NCI-H345 (cell line): ENCODE measurements at places on chromosomes 6 and 20.

DNA sequence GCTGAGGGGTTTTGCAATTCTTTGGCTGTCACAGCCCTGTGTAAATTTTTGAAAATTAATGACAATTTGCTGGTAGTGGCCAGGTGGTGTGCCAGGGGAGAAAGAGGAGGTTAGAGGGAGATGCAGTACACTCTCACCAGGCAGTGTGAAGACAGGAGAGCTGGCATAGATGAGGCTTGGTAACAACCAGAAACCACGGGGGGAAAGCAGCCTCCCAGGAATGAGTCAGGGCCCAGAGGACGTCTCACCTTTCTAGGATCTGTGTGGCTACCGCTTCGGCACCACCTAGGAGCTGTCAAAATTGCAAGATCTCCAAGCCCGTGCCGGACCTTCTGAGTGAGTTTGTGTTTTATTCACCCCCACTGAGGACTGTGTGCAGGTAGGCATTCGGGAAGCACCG lies 171.4 kb downstream of the PACRG start:
- DNase-seq = no peak

- DNase-seq = no peak
Observed at GRCh38 chr6:141153563-141153962, 979.2 kb upstream of the GJE1 start.

- DNase-seq = no peak
Observed at GRCh38 chr6:45946352-45946751, 69.3 kb downstream of the CLIC5 start.

DNA sequence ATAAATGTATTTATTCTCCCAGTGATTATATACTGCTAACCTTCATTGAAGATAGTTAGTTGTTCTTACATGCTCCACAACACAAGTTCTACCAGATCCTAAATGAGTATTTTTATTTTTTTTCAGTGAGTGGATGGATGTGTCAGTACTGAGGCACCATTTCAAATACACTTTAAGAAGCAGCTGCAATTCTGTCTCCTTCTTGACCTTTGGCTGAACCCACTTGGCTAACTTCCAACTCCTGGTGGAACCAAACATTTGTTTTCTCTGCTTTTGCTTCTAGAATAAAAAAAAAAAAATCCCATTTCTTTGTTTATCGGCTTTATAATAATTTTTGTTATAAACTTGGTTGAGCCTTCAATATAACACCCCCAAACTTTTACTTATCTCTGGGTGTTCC lies 458.3 kb upstream of the MAP3K7 start:
- no peak for DNase-seq

GRCh38 chr6:20936949-20937348 lies 402.7 kb downstream of the CDKAL1 start:
- no peak for DNase-seq

DNA sequence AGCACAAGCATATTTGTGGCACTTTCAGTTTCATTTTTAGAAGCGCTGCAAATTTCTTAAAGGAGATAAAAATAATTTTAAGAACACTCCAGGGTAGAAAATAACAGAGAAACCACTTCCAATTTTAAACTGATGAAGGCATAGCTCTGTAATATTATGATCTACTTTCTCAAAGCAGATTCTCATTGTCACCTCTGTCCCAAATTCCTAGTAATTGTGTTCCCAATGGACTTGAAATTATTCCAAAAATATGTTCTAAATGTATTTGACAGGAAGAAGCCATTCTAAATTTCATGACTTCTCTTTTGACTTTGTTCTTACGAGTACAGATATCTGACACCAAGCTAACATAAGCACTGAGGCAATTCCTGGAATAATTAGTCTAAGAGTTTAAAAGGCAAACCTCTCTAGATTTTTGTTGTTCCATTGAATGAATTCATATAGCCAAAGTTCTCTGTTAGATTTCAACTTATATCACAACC lies 140.2 kb upstream of the CARMIL1 start:
- DNase-seq = no peak

DNA sequence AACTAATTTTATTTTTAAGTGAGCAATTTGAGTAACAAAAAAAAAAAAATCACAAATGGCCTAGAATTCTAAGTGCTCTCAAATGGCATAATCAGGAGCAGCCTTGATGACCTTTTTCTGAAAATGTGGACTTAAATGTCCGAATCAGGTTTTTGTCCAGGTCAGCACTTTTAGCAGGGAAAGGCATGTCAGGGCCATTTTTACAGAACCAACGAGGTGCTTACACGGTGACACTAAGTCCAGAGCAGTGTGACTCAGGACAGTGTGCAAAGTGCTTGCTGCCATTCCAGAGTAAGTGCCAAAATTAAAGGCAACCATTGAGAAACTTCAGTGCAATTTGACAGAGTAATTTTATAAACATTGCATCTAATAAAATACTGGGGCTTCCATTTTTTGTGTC lies 127.8 kb downstream of the KIF16B start:
- no peak for DNase-seq

DNA sequence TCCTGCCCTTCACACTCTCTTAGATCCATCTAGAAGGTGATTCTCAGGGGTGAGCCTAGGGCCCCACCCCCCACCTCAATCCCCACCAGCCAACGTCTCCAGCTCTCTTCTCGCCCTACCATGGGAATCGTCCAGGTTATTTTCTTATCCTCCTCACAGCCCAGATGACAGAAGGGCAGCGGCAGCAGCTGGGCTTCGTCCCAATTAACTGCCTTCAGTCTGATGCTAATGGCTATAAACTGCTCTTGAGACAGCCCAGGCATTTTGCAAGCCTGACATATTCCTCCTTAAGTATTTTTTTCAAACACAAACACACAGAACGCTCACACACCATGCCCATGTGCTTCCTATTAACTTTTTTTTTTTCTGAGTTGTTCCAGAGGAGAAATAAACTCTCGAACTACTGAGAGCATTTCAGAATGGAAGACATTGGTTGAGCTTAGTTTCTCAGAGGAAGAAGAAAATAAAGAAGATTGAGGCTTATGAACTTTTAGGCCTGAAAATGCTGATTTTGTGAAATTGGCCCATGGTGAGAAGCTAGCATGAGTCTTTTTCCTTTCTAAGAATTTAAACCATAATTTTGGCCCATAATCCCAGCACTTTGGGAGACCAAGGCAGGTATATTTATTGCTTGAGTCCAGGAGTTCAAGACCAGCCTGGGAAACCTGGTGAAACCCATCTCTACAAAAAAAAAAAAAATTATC lies 124.6 kb downstream of the EYA2 start:
- DNase-seq = no peak

DNA sequence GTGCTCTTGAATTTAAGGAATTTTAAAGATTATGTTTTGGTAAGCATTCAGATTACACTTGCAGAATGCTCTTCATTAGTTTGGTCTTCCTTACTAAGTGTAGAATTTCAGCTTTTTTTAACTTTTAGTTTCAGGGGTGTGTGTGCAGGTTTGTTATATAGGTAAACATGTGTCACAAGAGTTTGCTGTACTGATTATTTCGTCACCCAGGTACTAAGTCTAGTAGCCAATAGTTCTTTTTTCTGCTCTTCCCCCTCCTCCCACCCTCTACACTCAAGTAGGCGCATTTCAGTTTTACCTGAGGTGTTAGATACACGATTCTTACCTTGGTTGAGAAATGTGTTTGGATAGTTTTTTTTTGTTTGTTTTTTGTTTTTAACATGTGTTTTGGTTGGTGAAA lies 68.3 kb downstream of the AFG1L start:
- DNase-seq = no peak

DNA sequence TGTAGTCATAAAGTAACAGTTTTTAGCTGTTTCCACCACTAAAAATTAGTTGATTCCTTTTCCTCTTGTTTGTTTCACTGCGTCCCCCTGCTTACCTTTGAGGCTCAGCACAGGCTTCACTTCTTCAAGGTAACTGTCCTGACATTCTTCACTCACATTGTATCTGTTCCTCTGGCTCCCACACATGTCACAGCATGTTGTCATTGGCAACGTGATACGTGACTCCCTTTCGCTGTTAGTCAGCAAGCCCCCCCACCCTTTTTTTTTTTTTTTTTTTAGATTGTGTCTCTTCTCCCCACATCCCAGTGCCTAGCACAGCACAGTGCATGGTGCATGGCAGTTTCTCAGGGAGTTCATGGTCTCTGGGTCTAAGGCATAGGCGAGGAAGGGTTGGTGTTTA lies 13.3 kb downstream of the VAPB start:
- DNase-seq = no peak

DNA sequence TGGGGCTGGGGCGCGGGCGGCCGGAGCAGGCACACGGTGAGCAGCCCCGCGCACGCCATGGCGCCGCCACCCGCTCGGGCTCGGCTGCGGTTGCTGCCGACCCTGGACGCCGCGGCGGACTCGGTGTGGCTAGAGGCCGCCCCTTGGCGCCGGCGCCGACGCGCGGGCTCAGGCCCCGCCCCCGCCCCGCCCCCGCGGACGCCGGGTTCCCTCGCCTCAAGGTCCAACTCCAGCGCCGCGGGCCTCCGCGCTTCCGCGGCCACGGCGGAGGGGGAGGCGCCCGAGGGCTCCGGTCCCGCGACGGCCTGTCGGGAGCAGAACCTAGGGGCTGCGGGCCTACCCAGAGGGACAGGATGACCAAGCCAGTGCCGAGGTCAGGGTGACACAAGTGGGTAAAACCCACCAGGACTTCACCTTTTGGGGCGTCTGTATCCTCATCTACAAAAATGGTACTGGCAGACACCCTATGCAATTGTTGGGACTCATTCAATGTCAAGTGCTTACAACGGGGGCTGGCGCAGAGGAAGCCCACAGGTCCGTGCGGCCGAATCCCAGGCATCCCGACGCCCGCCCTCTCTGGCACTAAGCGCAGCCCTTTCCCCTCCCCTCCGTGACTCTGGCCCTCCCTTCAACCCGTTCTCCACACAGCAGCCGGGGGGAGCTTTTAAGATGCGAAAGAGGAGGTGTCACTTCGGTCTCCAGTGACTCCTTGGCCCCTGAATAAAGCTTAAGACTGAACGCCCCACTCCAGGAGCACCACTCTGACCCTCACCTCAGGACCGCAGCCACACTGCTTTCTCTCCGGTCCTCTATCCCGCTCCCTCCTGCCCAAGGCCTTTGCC lies at the start of gene NECAB3:
TSS of gene NECAB3 (minus strand) at position 135 of the 842 bp plus-strand sequence. CDS start at position 59, 76 bp downstream.
- peak; percentile 89 for DNase-seq

- peak; percentile 16 for DNase-seq
Observed at GRCh38 chr6:81766482-81767069, 14.1 kb upstream of the TENT5A start.

DNA sequence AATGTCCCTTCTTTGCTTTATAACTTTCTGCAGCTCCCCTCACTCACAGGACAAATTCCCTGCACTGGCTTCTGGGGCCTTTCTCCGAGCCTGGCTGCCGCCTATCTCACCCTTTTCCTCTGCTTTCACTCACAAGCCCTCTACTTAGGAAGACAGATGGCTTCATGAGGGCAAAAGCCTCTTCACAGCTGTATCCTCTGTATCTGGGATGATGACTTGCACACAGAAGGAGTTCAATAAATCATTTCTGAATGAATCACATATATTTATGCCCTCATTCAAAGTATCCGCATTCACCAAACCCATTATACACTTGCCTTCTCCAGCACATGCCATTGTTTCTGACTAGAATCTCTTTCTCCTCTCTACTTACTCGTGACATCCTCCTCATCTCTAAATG lies 159.0 kb upstream of the RIPOR2 start:
- no peak for DNase-seq

GRCh38 chr20:32870985-32871384 lies 12.3 kb downstream of the EFCAB8 start:
- no peak for DNase-seq

DNA sequence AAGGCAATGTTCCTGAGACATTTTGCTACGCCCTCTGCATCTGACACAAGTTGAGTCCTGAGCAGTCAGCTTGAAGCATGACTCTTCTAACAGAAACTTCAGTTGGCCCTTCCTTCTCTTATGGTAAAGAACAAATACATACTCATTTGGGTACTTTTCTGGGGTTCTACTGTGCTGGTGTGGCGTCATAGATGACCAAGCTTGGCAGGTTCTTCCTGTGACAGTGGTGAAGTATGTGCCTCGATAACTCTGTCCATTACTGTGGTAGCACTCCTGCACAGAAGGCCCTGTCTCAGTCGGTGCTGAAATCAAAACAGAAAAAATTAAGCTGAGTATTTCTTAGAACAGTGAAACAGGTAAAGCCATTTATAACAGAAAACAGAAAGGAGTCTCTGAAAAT lies 152.5 kb downstream of the SLC22A3 start:
- no peak for DNase-seq

DNA sequence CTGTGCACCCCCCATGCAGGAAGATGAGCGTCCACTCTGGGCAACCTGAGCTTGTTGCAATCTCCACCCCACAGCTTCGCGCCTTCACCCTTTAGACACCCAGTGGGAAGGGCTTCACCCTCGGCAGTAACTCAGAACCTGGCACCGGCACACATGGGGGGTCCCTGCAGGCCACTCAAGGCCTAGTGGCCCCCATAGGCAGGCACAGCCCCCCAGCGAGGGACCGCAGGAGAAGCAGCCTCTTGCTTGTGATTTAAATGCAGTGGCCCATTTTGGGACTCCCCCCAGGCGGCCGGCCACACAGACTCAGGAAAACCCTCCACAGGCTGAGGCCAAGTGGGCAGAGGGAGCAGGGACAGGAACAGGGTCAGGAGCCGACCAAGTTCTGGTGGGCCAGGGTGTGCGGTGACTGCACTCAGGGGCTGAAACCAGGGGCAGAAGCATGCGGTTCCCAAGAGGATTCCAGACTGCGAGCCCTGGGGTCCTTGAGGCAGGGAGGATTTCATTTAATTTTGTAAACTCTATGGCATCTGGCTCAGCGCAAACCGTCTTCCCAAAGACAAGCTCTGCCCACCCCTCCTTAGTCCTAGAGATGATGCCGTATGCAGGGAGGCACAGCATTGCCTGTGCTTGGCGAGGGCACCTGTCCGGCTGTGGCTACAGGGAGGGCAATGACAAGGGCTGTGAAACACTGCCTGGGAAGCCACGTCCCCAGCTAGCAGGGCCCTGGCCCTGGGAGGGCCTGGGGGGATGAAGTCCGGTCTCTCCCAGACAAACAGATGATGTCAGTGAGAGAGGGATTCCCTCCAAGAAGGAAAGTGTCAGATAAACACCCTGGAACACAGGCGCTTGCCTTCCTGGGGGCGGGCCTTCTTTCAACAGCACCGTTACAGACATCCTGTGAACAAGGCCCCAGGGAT lies 52.9 kb upstream of the GPR31 start:
- DNase-seq = no peak

- DNase-seq = no peak
Observed at GRCh38 chr20:40875116-40876085, 153.2 kb upstream of the TOP1 start.

DNA sequence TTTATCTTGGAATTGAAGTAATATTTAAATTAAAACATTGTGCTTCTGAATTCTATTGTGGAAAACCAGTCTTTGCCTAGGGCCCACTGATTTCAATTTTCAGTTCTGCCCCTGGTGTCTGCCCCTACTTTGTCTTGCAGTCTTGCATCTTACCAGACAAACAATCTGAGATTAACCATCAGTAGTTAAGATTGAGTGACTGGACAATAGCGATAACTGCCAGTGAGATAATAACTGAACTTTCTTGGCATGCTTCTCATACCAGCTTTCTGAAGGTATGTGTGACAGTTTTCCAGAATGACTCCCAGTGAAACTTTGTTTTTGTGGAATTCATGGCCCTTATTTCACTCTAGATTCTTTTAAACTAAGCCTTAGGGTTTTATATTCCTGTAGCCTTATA lies 53.5 kb downstream of the KCNQ5 start:
- DNase-seq = no peak
